ENCODE measurements at places on chromosomes 4 and X. TPM values are rescaled to one million over a fixed set of nuclear protein-coding genes. Genes with fewer than 3 reads are reported as not detected.

GRCh38 chrX:45842926-45843315, 642.2 kb upstream of the DIPK2B start:
- no peak overlapping the region for H3K27ac ChIP-seq
- H3K27me3 ChIP-seq = no peaks in the 10 kb centered on the region
- no peaks in the 10 kb centered on the region for H3K4me1 ChIP-seq
- no peak for DNase-seq
- H3K4me3 ChIP-seq = no peak overlapping the region

DOCK11 gene
- total RNA-seq = 30.6 TPM

DNA sequence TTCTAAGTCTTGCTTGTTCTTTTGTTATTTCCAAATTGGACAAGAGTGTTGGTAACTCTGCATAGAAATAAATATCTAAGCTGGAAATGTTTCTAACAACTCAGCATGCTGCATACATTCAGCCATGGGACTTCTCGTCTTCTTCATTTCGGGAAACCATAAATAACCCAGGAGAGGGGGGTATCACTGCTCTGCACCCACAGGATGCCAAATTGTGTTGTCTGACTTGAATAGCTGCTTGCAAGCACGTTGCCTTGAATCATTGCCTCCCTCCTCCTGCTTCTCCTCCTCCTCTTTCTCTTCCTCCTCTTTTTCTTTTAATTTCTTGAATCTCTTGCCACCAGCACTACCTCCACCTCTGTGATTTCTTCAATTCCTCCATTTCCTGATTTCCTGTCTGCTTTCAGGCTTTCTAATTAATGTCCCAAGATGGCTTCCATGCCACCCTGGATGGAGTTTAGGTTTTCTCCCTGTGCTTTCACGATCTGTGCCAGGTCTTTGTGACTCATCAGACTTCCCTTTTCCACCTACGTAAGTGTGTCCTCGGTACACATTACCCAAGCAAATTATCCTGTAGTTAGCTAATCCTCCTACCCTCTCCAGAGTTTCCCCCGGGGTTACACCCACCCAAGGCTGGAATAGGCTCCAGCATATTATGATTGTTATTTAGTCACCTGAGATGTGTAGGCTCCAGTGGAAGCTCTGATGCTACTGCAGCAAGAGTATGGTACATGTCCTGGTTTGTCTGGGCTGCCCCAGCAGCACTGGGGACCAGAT, 122.6 kb upstream of the VCX3B start:
- no peak overlapping the region for H3K27ac ChIP-seq
- no peak for DNase-seq
- H3K4me3 ChIP-seq = no peak overlapping the region
- H3K36me3 ChIP-seq = no peaks in the 10 kb centered on the region
- no peaks in the 10 kb centered on the region for H3K27me3 ChIP-seq

- DNase-seq = no peak
- peaks cover 9% of the 10 kb centered on the region for H3K4me1 ChIP-seq
- H3K36me3 ChIP-seq = no peaks in the 10 kb centered on the region
- H3K27me3 ChIP-seq = no peaks in the 10 kb centered on the region
- H3K4me3 ChIP-seq = no peak overlapping the region
- H3K27ac ChIP-seq = no peak overlapping the region
Measured at GRCh38 chr4:122917731-122918130, 4.7 kb downstream of the NUDT6 start.

DNA sequence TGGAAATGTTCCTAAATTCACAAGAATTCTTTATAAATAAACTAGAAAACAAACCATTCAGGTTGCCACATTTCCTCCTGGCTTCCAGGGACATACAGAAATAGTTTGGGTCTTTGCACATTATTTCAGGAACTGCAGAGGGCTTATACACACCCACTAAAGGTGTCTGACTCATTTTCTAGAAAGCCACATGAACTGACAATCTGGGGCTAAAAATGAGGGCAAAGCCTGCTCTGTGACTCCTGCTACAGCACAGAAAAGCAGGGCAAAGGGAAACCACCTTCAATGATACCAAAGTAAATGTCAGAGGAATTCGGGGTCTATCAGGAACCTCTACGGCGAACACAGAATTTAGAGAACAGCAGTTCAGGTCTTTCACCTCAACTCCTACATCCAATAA, 112.2 kb upstream of the MAP3K15 start:
- H3K36me3 ChIP-seq = no peaks in the 10 kb centered on the region
- no peaks in the 10 kb centered on the region for H3K27me3 ChIP-seq
- peak overlapping the region; percentile 19 for H3K4me3 ChIP-seq
- DNase-seq = no peak

DNA sequence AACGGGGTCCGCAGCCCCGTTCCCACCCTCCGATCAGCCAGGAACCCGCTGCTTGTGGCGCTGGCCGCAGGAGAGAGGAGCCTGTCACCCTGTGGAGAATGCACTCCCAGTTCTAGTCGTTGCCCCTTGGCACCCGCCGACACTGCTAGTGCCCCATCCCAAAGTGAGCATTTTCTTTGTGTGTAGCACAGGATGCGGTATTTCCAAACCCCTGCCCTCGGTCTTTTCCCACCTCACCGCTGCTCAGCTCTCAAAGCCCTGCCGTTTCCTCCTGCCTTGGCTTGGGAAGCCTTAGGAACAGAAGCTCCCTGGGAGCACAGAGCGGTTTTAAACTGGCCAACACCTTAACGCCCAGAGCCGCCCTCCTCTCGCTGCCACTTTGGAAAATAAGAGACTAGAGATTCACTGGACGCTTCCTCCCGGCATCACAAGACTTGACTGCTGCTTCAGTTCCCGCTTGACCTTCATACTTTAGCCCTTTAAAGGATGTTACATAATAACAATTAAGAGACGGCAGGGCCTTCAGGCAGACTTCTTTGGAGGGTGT, 772 bp downstream of the CYP4V2 start:
- H3K4me1 ChIP-seq = peaks cover 5% of the 10 kb centered on the region
- peak overlapping the region; percentile 92 for H3K4me3 ChIP-seq
- peak overlapping the region; percentile 96 for H3K27ac ChIP-seq
- DNase-seq = no peak

GRCh38 chrX:24506082-24506481, 41.0 kb downstream of the PDK3 start:
- H3K4me3 ChIP-seq = no peak overlapping the region
- H3K36me3 ChIP-seq = peaks cover 16% of the 10 kb centered on the region
- no peak overlapping the region for H3K27ac ChIP-seq
- H3K27me3 ChIP-seq = no peaks in the 10 kb centered on the region
- H3K4me1 ChIP-seq = no peaks in the 10 kb centered on the region

- H3K4me3 ChIP-seq = peak overlapping the region; percentile 11
- no peaks in the 10 kb centered on the region for H3K36me3 ChIP-seq
- no peak overlapping the region for H3K27ac ChIP-seq
- peaks cover 7% of the 10 kb centered on the region for H3K4me1 ChIP-seq
Measured at GRCh38 chr4:20299515-20299914, 47.8 kb downstream of the SLIT2 start.

- no peak overlapping the region for H3K27ac ChIP-seq
- H3K4me1 ChIP-seq = peaks cover 6% of the 10 kb centered on the region
- no peaks in the 10 kb centered on the region for H3K36me3 ChIP-seq
- no peak overlapping the region for H3K4me3 ChIP-seq
- H3K27me3 ChIP-seq = no peaks in the 10 kb centered on the region
Measured at GRCh38 chr4:152360045-152360410, 175.9 kb downstream of the FBXW7 start.

- no peaks in the 10 kb centered on the region for H3K36me3 ChIP-seq
- H3K4me3 ChIP-seq = no peak overlapping the region
- H3K4me1 ChIP-seq = no peaks in the 10 kb centered on the region
- no peak for DNase-seq
Measured at GRCh38 chr4:26955241-26955640, 94.6 kb downstream of the STIM2 start.

PITX2 gene
- total RNA-seq = not detected

DNA sequence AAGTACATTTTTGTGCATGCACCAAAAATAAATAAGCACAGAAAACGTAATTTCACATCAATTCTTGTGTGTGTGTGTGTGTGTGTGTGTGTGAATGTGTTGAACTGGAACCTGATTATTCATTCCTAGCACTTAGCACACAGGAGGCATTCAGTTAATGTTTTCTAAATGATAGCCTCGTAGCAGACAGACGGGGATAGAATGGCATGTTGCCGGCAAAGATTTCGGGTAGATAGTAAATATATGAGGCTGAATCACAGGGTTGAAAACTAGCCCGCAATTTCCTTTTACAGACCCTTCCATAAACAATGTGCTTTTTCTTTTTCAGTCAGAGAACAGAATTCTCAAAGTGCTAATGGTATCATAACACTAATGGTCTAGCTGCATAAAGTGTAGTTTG, 13.5 kb downstream of the MAOB start:
- no peaks in the 10 kb centered on the region for H3K27me3 ChIP-seq
- no peaks in the 10 kb centered on the region for H3K36me3 ChIP-seq
- H3K27ac ChIP-seq = no peak overlapping the region
- H3K4me3 ChIP-seq = peak overlapping the region; percentile 25
- H3K4me1 ChIP-seq = no peaks in the 10 kb centered on the region

DNA sequence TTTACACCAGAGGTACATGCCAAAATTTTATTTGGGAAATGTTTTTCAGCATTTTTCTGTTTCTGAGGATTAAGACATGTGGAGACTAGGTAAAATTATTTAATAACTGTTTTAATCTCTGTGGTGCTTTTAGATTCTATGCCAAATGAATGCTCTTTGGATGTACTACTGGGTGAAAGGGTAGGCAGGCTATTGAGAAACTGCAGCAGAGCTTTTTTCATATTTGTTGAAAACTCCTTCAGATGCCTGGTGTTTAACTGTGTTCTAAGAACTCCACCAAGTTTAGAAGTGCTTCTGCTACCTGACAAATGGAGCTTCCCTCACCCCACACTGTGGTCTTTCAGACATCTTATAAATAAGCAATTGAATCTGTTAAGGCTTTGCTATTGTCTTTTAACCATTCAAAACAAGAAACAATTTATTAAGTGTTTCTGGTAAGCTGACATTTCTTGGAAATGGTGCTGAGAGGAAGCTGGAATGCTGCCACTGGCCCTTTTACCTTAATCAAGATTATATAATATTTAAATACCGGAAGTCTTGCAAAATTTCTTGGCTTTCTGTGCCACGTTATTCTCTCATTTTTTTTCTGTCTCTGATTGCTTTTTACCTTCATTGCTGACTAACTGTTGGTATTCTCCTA, 51.2 kb upstream of the CYSLTR1 start:
- no peaks in the 10 kb centered on the region for H3K4me1 ChIP-seq
- no peaks in the 10 kb centered on the region for H3K27me3 ChIP-seq
- no peak overlapping the region for H3K4me3 ChIP-seq
- no peak overlapping the region for H3K27ac ChIP-seq
- DNase-seq = no peak
- H3K36me3 ChIP-seq = no peaks in the 10 kb centered on the region

DNA sequence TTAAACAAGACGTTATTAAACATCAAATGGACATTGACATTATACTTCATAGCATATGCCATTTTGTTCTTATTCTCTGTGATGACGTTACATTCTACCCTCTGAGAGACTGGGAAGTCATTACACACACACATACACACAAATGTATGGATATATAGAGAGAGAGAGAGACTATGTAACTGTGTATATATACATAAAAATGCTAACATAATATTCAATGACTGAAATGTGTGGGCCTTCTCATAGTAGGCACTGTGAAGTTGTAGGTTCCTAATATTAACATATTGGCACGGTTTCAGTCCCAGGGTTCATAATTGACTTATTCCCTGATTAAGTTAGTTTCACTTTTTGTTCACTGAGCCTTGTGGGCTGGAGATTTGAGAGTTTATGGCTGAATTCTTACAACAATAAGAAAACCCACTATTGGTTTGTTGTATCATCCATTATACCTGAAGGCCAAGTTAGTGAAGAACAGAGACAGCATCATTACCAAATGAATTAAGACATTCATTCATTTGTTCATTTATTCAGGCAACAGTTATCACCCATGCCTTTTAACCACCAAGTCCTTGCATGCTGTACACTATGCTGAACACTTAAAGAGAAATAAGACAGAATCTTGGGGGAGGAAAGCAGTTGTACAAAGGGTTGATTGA, 68.5 kb downstream of the GAB1 start:
- DNase-seq = no peak
- peaks cover 88% of the 10 kb centered on the region for H3K4me1 ChIP-seq
- H3K4me3 ChIP-seq = no peak overlapping the region
- no peaks in the 10 kb centered on the region for H3K36me3 ChIP-seq
- no peaks in the 10 kb centered on the region for H3K27me3 ChIP-seq

PIGA gene
- total RNA-seq = 7.9 TPM

DNA sequence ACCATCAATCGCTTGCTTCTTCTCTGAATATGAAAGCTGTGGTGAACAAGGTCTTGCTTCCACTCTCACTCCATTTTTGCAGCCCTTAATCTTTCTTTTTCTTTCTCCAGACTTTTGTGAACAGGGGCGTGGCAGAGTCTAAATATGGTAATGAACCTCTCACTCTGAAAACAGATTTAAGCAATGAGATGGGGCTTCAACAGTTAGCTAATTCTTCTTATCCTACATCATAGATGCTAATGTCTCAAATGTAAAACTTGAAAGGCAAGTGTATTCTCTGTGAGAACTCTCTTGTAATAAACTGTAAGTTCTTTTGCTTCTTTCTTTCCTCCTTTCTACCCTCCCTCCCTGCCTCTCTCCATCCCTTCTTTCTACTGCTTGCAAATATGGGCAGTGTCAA, 106.5 kb upstream of the ANK2 start:
- no peaks in the 10 kb centered on the region for H3K36me3 ChIP-seq
- no peak overlapping the region for H3K27ac ChIP-seq
- no peaks in the 10 kb centered on the region for H3K4me1 ChIP-seq
- DNase-seq = no peak

ETDB gene
- total RNA-seq = not detected

GRCh38 chrX:32871636-32872035, 339.7 kb downstream of the DMD start:
- H3K27ac ChIP-seq = no peak overlapping the region
- no peaks in the 10 kb centered on the region for H3K27me3 ChIP-seq
- no peak overlapping the region for H3K4me3 ChIP-seq
- DNase-seq = no peak
- no peaks in the 10 kb centered on the region for H3K36me3 ChIP-seq

DNA sequence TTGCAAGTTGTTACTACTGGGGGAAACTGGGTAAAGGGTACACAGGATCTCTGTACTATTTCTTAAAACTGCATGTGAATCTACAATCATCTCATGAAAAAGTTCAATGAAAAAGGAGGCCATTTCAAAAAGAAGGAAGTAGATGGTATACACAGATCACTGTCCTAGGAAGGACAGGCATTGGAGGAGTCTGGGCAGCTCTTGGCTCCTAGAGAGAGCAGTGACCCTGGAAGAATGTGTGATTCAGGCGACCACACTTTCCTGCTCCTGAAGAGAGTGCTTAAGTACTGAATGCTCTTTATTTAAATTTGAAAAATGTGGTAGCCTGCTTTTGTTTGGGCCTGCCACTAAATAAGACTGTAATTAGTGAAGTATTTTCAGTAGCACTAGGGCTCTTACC, 318.1 kb upstream of the CASK start:
- no peaks in the 10 kb centered on the region for H3K4me1 ChIP-seq
- H3K27ac ChIP-seq = no peak overlapping the region
- no peak for DNase-seq
- H3K4me3 ChIP-seq = no peak overlapping the region
- H3K27me3 ChIP-seq = no peaks in the 10 kb centered on the region

ZDHHC9 gene
- total RNA-seq = 38.4 TPM

GRCh38 chr4:141132709-141133145, 542 bp downstream of the RNF150 start:
- no peaks in the 10 kb centered on the region for H3K27me3 ChIP-seq
- no peak for DNase-seq
- H3K27ac ChIP-seq = peak overlapping the region; percentile 61
- peak overlapping the region; percentile 85 for H3K4me3 ChIP-seq
